ENCODE measurements at places on chromosomes 5 and 9.

- DNase-seq = no peak
Measured at GRCh38 chr5:4518903-4519672, 621.0 kb upstream of the ADAMTS16 start.

DNA sequence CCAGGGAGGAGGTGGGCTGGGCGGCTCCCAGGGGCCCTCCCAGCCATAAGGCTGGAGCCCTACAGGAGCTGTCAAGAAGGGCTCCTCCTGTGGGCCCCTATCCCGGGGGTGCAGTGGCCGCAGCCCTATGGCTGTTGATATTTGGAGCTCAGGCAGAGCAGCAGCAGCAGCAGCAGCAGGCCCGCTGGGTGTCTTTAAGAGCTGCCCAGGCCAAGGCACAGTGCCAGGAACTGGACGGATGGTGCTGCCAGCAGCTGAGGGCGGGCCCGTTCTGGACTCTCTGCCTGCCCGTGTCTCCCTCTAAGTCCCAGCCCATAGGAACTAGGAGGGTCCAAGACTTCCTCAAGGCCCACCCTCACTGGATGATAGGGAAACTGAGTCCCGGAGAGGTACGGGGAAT, 3.6 kb downstream of the AK1 start:
- no peak for DNase-seq

DNA sequence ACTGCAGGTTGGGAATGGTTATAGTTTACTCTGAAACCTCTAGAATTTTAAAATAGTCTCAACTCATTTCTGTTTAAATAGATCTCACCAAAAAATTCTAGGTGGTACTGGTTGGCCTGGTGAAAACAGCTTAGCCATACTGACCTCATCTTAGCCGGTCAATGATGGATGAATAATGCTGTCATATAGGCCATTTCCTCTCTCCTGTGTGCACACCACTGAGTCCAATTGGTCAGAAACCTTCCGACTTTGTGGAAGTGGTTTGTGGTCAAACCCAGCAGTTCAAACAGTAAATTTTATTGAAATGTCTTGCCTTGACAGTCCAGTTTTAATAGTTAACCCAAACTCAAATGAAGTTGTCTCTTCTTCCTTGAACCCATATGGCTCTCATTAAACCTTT, 98.6 kb downstream of the GIN1 start:
- DNase-seq = no peak

DNA sequence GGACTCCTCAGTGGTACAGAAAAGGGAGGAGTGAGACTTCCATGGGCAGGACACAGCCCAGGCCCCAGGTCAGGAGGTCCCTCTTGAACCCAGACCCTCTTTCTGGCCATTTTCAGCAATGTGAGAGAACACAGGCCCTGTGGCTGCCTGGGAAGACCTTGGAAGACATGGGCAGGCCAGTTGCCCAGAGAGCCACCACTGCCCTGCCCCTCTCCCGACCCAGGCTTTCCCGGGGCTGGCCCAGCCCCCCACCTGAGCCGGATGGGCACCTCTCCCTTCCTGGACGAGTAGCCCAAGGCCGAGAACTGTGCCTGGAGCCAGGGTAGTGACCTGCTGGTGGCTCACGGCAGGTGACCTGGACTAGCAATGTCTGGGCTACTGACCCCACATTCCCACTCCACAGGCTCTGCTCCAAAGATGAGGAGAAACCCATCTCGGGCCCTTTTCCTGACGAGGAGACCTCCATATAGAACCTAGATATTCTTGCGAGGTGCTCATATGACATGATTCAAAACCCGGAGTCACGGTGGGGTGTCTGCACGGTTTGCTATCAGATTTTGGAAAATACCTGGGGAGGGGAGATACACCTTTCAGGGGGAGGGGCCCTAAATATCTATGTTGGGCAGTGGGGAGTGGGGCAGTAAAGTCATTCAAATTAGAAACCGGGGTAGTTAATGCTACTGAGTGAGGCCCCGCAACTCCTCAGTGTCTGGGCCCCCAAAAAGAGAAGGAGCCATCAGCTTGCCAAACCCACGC, 59.4 kb downstream of the ZNF354C start:
- no peak for DNase-seq

GRCh38 chr9:14749741-14750211, 27.2 kb upstream of the CER1 start:
- DNase-seq = no peak

- DNase-seq = no peak
Measured at GRCh38 chr9:3035579-3036332, 191.9 kb upstream of the PUM3 start.

DNA sequence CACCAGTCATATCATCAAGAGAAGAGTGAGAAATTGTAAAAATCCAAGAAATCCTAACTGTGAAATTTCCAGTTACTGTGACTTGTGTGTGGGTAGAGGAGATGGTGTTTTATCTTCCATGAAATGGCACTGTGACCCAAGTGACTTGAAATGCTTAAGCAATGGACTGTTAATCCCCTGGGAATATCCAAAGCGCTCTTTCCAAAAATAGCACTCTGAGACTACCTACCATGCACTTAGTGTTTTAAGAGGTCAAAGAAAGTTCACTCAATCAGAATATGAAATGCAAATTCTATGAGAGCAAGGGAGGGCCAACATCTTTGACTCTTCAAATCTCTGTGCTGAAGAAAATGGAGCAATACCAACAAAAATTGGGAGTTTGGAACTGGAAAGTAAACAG, 244.0 kb downstream of the GABRB2 start:
- no peak for DNase-seq

DNA sequence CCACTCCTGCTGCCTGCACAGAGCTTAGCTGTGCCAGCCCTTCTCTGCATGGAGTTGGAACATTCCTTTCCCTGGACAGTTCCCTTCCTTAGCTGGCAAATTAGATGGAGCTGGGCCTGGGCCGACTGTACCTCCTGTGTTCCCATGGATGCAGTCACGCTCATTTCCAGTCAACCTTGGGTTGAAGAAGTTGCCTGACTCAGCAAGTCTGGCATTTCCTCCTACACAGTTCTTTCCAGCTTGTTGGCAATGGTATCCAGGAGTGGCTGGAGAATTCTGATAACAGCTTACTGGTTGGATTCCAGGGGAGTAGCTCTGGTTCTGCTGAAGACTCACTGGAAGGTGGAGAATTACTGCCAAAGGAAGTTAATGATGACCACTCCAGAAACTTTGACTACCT, 9.2 kb upstream of the TAF1L start:
- DNase-seq = no peak

DNA sequence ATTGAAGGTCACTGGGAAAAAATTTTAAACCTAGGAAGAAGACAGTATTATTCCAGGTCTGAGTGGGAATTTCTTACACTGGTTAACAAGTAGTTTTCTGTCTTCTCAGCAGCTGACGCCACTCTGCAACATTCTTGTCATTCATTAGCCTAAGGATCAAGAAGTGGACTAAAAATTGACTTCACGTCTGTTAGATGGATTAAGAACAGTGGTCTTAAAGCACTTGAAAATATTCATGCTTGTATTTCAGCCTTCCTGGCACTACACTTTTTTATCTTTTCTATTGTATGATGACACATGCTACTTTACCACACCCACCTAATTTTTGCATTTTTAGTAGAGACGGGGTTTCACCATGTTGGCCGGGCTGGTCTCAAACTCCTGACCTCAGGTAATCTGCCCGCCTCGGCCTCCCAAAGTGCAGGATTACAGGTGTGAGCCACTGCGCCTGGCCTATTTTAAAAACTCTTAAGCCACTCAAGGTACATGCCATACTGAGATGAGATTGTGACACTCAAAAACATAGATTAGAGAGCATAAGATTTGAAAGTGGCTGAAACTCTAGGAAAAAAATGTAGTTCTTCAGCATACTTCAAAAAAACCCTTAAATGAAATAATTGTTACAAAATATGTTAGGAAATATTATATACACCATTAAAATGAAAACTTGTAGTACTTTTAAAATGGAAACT, 8.4 kb downstream of the MATR3 start:
- DNase-seq = no peak

- DNase-seq = no peak
Measured at GRCh38 chr5:89721931-89722330, 687.6 kb downstream of the CETN3 start.

GRCh38 chr5:60263346-60263745, 369.8 kb upstream of the PDE4D start:
- no peak for DNase-seq

GRCh38 chr9:2597483-2597882, 24.1 kb upstream of the VLDLR start:
- no peak for DNase-seq

DNA sequence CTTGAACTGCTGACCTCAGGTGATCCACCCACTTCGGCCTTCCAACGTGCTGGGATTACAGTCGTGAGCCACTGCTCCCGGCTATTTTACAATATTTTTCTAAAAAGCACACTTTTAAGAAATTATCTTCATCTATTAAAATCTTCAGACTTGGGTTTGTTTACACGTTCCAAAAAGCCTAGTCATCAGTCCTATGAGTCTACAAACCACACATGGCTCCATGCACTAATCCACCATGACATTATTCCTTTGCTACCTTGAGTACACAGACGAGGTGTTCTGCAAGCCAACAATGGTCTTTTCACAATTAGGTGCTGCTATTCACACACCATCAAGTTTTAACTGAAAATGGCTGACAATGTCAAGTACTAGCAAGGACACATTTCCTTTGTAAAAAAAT, 41.0 kb downstream of the TRPM6 start:
- no peak for DNase-seq

- no peak for DNase-seq
Measured at GRCh38 chr5:168740092-168740800, 161.1 kb upstream of the PANK3 start.

DNA sequence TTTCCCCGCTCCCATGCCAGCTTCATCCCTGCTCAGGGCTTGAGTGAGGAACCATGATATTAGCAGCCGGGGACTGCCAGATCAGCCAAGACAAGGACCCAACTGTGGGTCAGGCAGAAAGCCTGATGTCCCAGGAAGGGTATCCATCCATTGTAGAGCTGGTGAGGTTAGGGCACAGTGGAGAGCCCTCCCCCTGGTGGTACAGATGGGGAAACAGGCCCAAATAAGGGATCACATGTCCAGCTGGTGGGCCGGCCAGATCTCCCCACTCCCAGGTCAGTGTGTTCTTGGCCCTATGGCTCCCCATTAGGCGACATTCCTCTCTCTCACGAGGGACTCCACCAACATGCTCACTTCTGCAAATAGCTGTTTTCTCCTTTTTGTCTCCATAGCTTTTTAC, 9.0 kb downstream of the CDX1 start:
- no peak for DNase-seq

DNA sequence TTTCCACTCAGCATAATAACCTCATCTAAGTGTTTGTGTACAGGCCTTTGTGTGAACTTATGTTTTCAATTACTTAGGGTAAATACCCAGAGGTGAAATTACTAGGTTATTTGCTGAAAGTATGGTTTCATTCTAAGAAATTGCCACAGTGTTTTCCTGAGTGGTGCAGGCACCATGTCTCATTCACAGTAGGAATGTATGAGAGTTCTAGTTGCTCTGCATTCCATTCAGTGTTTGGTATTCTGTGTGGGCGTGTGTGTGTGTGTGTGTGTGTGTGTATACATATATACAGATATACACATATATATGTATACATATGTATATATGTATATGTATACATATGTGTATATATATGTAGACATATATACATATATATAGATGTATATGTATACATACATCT, 8.8 kb upstream of the SVEP1 start:
- DNase-seq = no peak

DNA sequence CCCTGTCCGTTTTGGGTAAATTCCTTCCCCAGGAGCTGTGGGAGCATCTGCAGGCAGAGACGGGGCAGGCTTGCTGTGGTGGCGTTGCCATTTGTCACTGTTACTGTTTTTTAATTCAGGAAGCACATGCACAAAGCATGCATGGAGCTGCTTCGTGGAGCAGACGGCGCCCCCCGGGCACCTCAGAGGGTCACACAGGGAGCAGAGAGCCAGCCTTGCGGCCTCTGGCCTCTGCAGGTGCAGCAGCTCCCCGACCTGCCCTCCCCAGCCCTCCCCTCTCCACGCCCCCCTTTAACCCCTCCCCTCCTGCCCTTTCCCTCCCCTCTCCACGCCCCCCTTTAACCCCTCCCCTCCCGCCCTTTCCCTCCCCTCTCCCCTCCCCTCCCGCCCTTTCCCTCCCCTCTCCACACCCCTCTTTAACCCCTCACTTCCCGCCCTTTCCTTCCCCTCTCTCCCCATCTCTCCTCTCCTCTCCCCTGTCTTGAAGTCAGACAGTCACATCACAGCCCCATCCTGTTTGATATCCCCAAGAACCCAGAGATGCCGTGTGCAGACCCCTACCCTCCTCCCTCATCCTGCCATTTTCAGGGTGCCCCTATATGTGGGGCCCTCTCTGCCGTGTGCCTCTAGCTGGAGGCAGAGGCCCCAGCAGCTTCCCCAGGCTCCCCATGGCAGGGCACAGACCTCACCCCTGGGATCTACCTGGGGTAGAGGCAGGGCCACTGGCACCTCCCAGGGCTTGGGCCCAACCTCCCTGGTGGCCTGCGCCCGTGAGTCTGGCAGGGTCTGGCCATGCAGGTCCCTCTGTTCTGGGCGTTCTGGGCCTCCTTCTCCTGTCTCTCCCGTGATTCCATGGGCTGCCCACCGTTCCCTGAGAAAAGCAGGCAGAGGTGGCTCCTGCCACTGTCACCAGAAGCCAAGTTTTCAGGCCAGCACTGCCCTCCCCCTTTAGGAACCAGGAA, 29.6 kb upstream of the UBAC1 start:
- DNase-seq = peak; percentile 86

DNA sequence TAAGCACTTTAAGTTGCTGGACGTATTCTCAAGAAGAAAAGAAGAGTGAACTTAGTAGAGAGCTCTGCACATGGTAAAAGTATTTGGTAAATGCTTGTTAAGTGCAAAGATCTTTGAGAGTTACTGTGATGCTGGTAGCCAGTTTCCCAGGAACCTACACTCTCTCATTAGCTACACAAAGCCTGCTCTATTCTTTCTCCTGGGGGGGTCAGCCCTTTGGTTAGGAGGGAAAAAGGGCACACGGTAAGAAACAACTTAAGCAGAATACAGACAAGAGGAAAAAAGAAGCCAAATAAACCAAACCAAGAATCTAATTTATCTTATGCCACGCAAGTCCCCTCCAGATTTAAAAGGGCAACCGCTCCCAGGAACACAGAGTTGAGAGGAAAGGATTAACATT, 1100.1 kb upstream of the CDH10 start:
- DNase-seq = no peak

GRCh38 chr5:146745931-146746577, 132.5 kb downstream of the PPP2R2B start:
- no peak for DNase-seq

DNA sequence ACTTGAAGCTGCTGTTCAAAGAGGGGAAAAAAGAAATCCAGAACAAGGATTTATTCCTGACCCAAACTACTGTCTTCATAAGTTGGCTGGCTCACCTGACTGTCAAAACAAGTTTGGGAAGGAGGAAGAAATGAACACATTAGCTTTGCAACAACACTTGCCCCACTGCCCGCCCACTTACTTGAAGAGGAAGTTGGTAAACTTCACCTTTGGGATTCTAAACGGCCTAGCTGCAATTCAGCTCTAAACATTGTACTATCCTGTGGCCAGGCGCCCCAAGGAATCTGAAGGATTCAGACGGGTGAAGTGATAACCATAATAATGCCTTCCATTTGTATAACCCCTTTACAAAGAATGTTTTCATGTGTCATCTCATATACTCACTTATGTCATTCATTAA, 199.4 kb downstream of the ARRDC3 start:
- DNase-seq = no peak
